ENCODE measurements at places on chromosomes 6 and 20.

DNA sequence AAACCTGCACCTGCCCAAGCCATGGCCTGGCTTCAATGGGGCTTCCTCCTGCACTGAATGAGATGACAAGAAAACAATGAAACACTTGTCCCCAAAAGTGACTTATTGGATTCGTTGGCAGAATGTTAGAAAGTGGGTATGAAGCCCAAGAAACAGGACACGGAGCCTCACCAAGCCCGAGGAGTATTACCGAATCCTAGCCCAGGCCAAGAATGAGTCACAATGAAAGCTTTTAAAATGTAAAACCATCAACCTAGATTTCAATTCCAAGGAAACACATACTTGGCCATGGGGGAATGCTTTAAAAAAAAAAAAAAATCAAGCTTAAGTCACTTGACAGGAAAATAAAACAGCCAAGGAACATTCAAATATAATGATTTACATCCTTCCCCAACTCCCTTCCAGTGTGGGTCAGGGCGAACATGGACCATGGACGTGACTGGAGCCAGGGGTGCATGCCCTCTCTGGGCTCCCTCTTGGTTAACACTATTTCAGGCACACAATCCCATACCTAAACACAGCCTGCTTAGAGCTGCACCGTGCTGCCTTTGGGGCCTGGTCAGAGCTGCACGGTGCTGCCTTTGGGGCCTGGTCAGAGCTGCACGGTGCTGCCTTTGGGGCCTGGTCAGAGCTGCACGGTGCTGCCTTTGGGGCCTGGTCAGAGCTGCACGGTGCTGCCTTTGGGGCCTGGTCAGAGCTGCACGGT is 3.1 kb upstream of the STX16 start:
- DNase-seq = no peak

- DNase-seq = no peak
These were observed 89.1 kb upstream of the ZNF184 start for GRCh38 chr6:27562027-27562410.

GRCh38 chr6:162964488-162965140 is 236.8 kb downstream of the PACRG start:
- no peak for DNase-seq

- no peak for DNase-seq
These were observed 58.5 kb downstream of the DLL1 start for GRCh38 chr6:170232186-170233002.

GRCh38 chr6:146546443-146547043 is 2.9 kb downstream of the RAB32 start:
- no peak for DNase-seq

- no peak for DNase-seq
These were observed 340.3 kb downstream of the EPHA7 start for GRCh38 chr6:93079061-93079460.

GRCh38 chr6:110357664-110358552 is at the start of gene METTL24:
Gene METTL24 (minus strand): TSS chr6:110358349. CDS start chr6:110358272, 77 bp downstream.
- DNase-seq = no peak

DNA sequence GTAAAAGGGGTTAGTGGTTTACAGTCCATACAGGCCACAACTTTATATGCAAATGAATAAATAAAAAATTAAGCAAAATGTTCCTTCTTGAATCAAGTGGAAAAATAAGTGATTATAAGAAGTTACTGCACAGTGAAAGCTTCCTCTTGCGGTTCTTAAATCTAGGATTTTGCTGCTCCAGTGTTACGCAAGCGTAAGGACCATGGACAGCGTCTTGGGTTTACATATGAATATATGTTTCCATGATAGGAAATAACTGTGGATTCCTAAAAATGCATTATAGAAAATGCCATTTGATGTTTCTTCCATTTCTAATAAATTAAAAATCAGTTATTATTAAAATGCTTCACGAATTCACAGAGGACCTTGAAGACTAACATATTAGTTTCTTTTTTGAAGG is 176.6 kb upstream of the POU3F2 start:
- no peak for DNase-seq

GRCh38 chr20:34675993-34676641 is 775 bp downstream of the PIGU start:
- no peak for DNase-seq

- DNase-seq = peak; percentile 23
These were observed at the start of gene ZBP1 for GRCh38 chr20:57620274-57620990. Gene ZBP1 (minus strand): TSS chr20:57620426. CDS start chr20:57620295, 131 bp downstream.

DNA sequence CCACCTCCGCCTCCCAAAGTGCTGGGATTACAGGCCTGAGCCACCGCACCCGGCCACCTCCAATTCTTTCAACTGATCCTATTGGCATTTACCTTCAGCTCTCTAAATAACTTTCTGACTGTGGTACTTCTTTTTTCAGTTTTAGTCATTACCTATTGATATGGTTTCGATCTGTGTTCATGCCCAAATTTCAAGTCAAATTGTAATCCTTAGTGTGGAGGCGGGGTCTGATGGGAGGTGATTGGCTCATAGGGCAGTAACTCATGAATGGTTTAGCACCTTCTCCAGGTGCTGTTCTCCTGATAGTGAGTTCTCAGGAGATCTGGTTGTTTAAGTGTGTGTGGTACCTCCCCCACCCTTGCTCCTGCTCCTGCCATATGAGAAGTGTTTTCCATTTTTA is 140.9 kb downstream of the LPA start:
- no peak for DNase-seq

DNA sequence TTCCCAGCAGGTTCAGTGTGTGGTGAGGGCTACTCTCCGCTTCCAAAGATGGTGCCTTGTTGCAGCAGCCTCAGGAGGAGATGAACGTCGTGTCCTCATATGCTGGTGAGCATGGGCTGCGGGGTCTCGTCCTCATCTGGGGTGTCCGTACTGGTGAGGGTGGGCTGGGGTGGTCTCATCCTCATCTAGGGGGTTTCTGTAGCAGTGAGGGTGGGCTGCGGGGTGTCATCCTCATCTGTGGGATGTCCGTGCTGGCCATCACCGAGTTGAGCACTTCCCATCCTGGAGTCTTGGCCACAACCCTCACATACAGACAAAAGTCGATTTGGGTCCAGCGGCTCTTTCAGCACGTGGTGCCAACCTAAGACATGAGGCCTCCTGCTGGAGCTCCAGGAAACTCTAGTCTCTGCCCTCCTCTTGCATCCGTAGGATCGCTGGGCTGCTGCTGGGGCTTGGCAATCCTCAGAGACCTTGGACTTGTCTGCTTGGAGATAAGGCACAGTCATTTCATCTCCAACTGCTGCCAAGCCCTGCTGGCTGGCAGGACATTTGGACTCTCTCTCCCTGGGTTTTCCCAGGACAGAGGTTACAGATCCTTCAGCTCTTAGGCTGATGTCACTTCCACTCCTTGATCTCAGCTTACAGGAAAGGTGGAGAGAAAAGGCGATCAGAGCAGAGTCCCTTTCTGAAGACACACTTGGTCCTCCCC is 160.4 kb downstream of the PACRG start:
- DNase-seq = no peak

- DNase-seq = no peak
These were observed 106.7 kb upstream of the CLDN20 start for GRCh38 chr6:155157101-155157500.

DNA sequence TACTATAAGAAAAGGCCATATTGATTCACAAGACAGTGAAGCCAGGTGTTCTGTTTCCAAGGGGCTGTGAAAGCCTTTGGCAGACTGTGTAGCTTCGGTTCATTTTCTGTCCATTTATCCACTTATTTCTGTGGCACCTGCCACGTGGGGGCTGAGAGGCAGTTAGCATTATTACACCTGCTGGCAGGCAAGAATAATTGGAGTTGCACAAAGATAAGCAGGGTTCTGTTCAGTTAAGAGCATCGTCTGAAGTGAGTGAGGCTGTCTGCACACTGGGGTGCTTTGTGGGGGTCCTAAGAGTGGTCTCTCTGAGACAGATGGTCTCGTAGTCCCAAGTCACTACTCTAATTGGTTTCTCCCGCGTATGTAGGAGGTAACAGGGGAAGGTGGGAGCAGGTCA is 60.6 kb upstream of the CCN6 start:
- DNase-seq = no peak

- no peak for DNase-seq
These were observed 42.2 kb downstream of the B4GALT5 start for GRCh38 chr20:49671433-49671832.

- no peak for DNase-seq
These were observed 19.6 kb upstream of the KIF25 start for GRCh38 chr6:167977717-167978467.

GRCh38 chr20:58784321-58785074 is 66.2 kb downstream of the GNAS-AS1 start:
- DNase-seq = no peak

GRCh38 chr6:106037060-106037459 is 49.1 kb upstream of the PRDM1 start:
- DNase-seq = no peak

GRCh38 chr6:169452869-169453620 is 199.4 kb upstream of the THBS2 start:
- no peak for DNase-seq

DNA sequence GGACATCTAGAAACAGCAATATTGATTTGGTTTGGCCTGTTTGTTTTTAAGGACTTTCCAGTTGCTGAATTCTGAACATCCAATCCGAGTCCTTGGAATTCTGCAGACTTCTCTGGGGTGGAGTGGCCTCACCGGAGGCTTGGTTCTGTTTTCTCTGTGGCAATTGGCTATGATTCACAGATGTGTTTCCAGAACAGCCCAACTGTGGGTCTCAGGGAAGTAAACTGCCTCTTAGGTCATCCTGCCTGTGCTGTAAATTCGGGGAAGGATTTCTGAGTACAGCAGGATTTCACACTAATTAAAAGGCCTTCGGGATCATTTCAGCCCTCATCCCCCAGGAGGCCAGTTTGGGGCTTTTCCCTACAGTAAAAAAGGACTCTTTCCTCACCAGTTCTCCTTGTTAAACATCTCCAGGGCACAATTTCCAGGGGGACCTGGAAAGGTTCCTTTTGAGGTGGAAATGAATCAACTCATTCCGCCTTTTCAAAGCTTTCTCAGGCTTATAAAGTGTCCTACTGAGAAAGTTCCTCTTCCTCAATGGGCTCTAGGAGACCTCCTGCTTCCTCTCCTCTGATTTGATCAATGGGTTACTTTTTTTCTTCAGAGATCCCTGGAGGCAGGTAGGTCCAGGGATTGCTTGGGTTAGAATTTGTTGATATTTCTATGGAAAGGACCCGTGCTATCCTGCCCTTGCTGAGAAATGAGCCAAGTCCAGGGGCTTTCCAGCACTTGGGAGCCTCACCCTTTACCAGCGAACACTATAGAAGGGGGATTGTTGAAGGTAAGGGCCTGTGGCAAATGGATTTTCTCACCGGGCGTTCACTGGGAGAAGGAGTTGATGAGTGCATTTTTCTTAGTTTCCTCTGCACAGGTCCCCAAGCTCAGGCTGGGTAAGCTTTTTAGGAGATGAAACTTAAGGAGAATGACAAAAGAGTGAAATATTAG is 114.6 kb downstream of the CLIC5 start:
- DNase-seq = no peak

DNA sequence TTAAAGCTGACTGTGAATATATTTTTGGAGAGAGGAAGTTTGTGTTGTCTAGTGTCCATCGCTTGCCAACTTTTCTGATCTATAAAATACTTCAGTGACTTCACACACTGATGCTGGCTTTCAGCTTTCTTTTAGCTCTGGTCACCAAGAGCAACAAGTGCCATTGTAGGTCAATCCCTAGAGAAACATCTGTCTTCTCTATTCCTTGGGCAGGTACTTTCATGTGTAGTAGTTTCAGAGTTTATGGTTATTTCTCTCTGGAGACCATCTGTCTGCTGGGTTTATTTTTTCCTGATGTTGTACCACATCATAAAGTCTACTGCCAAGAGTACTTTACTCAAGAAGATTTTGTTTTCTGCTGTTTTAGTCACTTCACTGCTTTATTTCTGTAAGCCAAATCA is 249.9 kb downstream of the KHDC1L start:
- DNase-seq = no peak

DNA sequence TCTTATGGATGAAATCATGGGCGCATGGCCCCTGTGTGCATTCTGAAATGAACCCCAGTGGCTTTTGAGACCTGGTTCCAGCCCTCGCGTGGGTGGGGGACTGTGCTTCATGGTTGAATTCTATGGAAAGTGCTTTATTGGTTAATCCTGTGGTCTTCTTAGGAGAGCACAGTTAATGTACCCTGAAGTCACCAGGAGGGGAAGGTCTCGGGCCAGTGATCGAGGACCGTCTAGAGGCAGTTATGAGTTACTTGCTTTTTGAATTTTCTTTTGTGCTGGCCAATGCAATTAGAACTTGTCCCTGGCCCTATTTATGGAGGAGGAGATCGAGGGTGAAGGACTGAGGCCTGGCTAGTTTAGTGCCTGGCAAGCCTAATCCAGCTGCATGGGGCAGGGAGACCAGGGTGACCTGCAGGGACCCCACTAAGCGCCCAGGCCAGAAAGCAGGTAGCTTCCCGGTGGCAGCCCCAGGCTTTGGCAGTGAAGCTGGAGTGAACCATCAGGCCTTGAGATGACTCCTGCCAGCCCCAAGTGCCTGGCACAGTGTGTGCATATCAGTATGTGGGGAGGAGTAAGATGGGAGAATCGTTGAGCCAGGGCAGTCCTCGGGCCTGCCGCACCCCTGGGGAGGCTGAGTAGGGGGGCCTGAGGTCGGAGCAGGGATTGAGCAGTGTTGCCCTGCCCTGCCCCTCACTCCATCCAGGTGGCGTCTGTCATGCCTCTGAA is 144.6 kb upstream of the RNF24 start:
- no peak for DNase-seq

DNA sequence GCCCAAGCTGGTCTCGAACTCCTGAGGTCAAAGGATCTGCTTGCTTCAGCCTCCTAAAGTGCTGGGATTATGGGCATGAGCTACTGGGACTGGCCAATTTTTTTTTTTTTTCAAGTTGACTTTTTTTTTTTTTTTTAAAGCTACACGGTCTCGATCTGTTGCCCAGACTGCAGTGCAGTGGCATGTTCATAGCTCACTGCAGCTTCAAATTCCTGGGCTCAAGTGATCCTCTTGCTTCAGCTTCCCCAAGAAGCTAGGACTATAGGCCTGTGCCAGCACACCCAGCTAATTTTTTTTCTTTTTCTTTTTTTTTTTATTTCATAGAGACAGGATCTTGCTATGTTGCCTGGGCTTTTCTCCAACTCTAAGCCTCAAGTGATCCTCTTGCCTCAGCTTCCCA is 59.5 kb downstream of the NCOA3 start:
- DNase-seq = no peak

DNA sequence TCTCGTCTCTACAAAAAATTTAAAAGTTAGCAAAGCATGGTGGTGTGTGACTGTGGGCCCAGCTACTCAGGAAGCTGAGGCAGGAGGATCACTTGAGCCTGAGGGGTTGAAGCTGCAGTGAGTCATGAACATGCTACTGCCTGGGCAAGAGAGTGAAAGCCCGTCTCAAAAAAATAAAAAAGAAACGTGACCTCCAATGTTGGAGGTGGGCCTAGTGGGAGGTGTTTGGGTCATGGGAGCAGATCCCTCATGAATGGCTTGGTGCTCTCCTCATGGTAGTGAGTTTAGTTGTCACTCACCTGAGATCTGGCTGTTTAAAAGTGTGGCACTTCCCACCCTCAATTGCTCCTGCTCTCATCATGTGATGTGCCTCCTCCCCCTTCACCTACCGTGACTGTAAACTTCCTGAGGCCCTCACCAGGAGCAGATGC is 24.3 kb downstream of the RBL1 start:
- DNase-seq = peak; percentile 2

GRCh38 chr20:47066484-47067270 is 172.0 kb downstream of the EYA2 start:
- no peak for DNase-seq

- no peak for DNase-seq
These were observed 3.2 kb downstream of the EDN1 start for GRCh38 chr6:12293235-12293930.
